ENCODE measurements at places on chromosomes 6 and 20.

DNA sequence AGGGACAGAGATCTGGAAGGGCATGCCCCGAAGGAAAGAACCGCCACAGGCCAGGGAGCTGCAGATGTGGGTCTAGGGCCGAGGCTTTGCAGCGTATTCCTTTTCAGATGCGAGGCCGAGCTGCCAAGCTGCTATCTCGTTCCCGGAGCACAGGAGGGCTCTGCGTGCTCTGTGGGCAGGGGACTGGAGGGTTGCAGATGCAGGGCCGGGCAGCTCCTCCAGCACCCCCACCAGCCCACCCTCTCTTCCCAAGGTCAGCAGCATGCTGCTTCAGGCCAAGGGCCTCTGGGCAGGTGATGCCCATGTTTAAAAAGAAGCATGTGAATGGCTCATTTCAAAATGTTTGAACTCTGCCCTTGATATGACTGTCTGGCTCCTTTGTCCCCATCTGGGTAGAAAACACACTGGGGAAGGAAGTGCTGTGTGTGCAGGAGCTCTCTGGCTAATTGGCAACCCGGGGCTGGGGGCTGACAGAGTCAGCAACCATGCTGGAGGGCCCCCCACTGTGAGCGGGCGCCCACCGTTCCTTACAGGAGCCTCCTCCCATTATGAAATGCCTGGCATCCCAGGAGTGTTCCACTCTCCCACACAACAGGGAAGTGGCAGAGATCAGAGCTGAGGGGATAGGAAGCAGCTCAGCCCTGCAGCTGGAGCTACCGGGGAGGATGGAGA lies 353.3 kb downstream of the ZFAND3 start:
- DNase-seq = no peak

DNA sequence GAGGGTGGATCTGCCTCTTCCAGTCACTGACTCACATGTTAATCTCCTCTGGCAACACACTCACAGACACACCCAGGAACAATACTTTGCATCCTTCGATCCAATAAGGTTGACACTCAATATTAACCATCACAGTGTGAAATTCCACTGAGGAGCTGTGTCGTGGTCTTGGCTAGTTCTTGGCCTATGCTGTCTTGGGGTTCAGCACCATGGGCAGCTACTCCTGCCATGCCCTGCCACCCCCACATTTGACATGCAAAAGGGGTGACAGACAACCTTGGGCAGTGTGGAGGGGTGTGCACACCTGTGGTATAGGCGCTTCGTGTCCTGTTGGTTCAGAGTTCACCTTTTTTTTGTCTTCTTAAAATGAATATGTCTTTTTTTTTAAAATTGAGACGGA lies 25.8 kb downstream of the ANKRD6 start:
- DNase-seq = no peak

GRCh38 chr6:170269846-170270541 lies 20.9 kb downstream of the DLL1 start:
- DNase-seq = no peak

DNA sequence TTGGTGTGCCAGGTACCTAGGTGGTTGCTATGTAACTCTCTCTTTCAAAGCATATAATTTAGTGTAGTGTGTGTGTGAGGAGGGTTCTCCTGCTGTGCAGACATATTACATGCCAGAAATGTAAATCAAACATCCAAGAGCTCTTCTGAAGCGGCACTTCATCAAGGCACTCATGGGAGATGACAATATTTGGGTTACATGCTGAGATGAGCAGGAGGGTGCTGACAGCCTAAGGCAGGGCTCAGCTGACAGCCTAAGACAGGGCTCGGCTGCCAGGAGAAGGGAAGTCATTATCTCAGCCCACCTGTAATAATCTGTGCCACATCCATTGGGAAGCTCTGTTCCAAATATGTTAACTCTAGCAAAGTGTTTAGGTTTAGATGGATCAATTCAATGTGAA lies 39.1 kb downstream of the ADGRF5 start:
- peak; percentile 66 for DNase-seq

DNA sequence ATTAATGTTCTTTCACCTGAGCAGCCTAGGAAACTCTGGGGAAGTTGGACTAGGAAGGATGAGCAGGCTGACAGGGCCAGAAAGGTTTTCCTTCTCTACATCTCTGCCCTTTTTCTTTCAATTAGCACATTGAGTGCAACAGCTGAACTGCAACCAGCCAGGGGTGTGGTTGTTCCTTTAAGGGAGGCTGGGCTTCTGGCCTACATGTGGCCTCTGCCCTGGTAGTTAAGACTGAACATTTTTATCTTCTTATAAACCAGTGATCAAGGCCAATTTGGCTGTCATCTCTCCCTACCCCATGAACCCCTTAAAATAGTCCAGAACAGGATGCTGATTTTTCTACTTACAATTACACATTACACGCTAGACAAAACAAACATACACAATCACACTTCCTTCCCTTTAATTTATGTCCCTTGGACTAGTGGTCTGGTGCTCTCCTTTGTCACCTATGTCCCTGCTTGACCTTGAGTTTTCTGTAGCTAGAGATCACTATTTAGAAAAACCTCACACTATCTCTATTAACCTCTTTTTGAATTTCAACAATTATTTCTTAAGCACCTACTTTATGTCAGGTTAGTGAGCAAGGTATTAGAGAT lies 60.3 kb downstream of the RNF217 start:
- DNase-seq = no peak

DNA sequence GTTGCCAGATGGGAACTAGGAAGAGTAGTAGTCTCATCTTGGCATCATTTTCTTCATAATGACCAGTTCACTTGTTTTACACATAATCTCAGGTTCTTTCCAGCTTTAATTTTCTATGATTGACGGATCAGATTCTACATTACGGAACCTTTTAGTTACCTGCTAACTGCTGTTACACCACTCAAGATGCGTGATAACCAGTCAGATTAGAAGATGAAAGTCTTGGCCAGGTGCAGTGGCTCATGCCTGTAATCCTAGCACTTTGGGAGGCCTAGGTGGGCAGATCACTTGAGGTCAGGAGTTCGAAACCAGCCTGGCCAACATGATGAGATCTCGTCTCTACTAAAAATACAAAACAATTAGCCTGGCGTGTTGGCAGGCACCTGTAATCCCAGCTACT lies 92.5 kb downstream of the NCOA3 start:
- DNase-seq = no peak

DNA sequence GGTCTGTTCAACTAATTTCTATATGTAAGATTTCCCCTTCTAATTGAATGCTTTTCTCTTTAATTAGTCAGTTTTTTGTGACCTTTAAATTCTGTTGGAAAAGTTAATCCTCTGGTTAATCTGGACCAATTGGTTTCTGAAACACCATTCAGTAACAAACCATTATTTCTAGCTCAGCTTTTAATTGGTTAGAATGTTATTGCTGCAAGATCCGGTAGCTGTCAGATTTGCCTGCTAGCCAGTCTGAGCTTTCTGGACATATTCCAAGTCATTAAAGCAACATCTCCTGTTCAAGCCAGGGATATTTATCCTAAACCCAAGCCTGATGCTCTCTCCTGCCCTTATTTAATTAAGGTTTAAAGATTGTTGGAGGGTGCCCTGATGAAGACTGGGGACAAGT lies 55.1 kb upstream of the FBXL4 start:
- no peak for DNase-seq

- no peak for DNase-seq
Measured at GRCh38 chr6:64383277-64383676, 747.7 kb downstream of the PHF3 start.

- no peak for DNase-seq
Measured at GRCh38 chr6:92779746-92780145, 639.6 kb downstream of the EPHA7 start.

GRCh38 chr20:64011366-64011779 lies 24.6 kb upstream of the C20orf204 start:
- no peak for DNase-seq

GRCh38 chr6:99492092-99492491 lies 23.1 kb downstream of the USP45 start:
- no peak for DNase-seq

- no peak for DNase-seq
Measured at GRCh38 chr6:143872201-143872600, 7.9 kb downstream of the ZC2HC1B start.

DNA sequence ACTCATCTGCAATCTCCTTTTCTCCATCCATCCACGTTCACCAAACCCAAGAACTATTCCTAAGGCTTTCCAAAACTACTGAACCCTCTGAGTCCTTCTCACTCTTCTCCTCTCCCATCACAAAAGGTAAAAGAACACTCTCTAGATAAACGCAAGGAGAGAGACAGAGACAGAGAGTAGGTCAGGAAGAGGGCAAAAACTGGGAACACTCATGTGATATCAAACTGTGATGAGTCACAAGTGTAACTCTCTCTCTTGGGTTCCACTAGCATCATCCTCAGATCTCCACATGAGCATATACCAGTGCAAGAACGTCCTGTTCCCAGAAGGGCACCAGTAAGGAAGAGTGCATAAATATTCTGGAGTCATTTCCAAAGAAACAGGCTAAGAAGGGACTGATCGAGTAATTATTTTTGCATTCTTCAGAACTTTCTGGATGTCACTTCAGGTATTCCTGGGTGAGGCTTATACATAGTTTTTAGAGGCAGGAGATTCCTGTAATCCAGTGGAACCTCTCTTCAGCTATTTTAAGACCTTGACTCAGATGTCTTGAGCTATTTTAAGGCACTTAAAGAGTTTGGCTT lies 47.3 kb upstream of the STXBP5 start:
- no peak for DNase-seq

GRCh38 chr20:18983796-18984195 lies 170.2 kb downstream of the SCP2D1 start:
- DNase-seq = no peak

DNA sequence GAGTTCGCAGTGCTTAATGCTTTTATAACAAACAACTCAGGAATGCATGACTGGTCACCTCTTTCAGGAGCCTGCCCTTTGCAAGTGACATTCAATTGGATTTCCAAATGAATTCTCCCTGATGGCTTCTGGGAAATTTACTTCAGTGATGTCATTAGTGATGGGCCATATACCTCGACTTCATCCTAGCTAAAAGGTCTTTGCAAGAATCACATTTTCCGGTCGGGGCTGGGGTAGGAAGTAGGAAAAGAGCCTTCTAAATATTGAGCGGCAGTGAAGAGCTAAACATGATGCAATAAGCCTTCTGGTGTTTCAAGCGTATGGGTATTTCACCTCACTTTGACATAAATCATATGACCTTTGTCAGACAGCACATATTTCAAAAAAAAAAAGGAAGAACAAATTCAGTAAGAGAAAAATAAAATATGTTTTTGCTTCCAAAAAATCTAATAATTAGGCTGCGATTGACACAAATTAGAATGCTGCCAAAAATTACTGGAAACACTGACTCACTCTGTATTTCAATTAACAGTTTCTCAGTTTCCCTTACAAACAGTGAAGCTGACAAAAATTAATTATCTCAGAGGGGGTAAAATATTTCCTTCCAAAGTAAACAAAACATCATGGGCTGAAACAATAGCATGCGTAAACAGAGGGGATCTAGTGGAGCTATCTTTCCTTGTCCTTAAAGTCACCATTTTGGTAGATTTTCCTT lies 39.8 kb downstream of the ADTRP start:
- no peak for DNase-seq

DNA sequence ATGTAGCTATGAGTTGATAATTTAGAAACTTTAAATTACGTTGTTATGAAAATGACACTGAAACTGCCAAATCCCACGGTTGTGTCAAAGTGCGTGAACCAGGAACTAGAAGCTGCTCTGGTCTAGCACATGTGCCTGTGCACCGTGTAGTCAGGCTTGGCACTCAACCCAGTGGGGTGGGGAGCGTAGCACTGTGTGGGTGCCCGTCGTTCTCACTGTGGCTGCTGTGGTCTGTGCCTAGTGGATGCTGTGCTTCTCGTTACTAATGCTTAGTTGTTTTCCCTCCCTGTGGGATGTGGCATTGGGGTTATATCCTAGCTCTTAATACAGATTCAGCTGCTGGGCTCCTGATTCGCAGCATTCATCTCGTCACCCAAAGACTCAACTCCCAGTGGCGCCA lies 46.2 kb upstream of the ADIG start:
- DNase-seq = no peak

DNA sequence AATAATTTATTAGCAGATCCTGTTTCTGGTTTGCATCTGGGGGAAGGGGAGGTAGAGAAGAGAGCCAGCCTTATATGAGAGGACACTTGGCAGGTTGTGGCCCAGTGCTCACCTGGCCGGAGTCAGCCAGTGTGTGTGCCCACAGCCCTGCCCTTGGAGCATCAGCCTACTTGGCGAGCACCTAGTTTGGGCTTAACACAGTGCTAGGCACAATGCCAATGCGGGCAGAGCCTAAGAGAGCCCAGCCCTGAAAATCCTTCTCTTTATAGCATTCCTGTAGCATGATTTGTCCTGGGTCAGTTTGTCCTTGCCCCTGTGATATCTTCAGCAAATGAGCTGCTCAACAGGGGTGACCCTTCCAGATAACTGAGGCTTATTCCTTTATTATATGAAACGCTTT lies 73.0 kb downstream of the SLX4IP start:
- DNase-seq = no peak

- DNase-seq = no peak
Measured at GRCh38 chr20:51739722-51740249, 28.4 kb downstream of the ATP9A start.

DNA sequence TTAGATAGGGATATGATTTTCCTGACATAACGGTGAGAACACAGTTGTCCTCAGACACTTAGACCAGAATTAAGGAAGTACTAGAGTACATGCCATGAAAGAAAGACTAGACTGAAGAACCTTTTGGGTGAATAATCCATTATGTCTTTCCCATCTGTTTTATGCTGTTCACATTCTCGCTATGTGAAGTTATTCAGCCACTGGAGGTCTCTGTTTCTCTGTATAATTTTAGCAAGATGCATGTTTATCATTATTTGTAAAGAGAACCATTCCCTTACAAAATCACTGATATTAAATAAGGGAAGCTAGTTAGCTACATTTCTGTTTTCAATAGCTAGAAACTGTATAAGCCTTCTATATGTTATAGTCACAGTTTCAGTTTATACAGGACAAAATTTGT lies 391.9 kb downstream of the CD109 start:
- no peak for DNase-seq

GRCh38 chr20:62226707-62227590 lies 6.9 kb upstream of the HRH3 start:
- DNase-seq = no peak

GRCh38 chr20:24667689-24668383 lies 198.4 kb downstream of the SYNDIG1 start:
- DNase-seq = no peak

- DNase-seq = no peak
Measured at GRCh38 chr6:92431502-92431901, 987.9 kb downstream of the EPHA7 start.

GRCh38 chr6:100664274-100665040 lies 199.7 kb upstream of the SIM1 start:
- no peak for DNase-seq
